NCI-H146 (cell line): ENCODE measurements at places on chromosomes 2 and 18.

- DNase-seq: no peak
Measured at GRCh38 chr2:158102446-158102845, 770 bp downstream of the UPP2 start.

- no peak for DNase-seq
Measured at GRCh38 chr2:61367177-61367576, 103.7 kb downstream of the USP34 start.

- DNase-seq: no peak
Measured at GRCh38 chr2:233410196-233410760, 56.0 kb downstream of the DGKD start.

DNA sequence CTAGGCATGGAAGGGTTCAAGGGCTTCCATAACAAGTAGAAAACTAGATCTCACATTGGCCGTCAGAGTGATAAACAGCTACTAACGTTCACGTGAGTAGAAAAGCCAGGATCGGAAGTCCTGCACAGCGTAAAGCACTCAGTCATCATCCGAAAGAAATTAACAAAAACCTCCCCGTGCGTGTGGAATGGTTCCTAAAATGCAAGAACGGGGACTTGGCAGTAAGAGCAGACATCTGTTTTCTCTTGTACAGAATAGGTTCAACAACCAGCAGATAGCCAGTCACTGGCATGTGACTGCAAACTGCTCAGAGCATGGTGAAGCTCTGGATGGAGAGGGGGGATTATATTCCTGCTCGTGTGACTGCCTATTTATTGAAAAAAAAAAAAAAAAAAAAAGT is 106.9 kb upstream of the ITGB6 start:
- DNase-seq: no peak

GRCh38 chr2:13481201-13481600 is 764.5 kb downstream of the TRIB2 start:
- no peak for DNase-seq

DNA sequence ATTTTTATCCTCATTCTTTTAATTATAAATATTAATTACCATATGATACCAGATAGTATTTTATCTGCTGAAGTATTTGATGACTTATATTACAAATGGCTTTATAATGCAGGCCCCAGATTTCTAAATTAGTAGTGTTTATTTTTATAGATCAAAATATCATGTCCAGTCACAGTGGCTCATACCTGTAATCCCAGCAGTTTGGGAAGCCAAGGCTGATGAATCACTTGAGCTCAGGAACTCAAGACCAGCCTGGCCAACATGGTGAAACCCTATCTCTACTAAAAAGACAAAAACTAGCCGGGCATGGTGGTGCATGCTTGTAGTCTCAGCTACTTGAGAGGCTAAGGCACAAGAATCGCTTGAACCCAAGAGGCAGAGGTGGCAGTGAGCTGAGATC is 100.1 kb upstream of the ARHGAP15 start:
- DNase-seq: no peak

DNA sequence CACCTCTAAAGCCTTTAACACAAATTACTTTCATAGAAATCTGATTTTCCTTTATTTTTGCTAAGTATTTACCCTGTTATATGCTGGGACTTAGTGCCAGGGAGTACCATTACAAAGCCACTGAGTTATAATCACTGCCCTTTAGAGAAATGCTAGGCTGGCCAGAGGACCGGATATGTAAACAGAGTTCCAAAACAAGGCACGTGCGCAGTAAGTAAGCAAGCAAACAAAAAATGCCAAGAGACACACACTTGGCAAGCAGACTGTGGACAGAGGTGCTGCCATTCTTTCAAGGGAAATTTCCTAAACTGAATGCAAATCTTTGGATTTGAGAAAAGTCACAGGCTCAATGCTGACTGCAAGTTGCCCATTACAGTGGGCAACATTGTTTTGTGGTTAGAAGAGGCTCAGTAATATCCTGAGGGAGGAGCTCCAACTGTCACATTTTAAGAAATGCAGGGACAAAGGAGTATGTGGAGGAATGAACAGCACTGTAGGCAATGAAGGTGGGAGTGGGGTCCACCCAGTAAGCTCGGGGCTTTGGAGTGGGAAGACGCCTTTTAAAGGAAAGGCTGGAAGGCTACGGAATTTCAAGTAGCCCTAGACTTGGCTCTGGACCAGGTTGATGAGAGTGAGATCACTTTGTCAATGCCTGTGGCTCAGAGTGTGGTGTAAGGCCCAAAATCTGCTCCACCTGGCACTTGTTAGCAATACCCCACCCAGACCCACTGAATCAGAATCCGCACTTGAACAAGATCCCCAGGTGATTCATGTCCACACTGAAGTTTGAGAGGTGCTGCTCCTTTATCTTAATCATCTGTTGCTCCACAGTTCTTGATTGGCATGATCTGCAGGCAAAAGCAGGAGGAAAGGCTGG is 2.1 kb upstream of the PARD6G start:
- DNase-seq: no peak

- DNase-seq: no peak
Measured at GRCh38 chr18:59311631-59312030, 6.8 kb downstream of the CPLX4 start.

DNA sequence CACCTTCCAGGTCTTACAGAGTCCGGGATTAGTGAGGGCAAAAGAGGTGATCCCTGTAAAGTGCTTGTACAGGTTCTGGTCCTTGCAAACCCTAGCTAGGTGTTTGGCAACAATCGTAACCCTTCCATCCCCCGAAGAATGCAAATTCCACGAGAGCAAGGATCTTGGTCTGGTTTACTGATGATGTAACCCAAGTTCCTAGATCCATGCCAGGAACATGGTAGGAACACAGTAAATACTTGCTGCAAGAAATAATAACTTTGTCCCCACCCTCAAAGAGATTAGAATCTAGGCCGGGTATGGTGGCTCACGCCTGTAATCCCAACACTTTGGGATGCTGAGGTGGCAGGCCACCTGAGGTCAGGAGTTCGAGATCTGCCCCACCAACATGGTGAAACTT is 6.8 kb upstream of the NEU2 start:
- DNase-seq: no peak

DNA sequence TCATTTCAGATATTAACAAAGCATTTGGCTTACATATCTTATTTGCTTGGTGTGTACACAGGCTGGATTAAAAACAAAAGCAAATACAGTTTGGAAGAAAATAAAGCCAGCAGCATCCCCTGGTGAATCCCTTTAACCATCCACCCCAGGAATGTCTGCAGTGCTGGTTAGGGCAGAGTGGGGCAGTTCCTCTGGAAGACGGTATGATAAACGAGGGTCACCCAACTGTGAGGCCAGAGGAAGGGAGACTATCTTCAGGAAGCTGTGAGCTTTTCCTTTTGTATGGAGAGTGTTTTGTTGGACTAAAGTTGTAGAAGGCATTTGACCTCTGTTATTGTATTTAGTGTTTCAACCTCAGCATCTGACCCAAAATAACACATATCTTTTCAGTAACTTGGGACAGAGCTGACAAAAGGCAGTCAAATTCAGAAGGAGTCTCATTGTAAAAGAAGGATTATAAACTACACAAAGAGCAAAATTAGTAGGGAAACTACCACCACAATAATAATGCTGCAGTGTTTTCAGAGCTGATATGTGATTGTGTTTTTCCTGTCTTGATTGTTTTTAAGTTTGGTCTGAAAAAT is 159.1 kb downstream of the FMNL2 start:
- no peak for DNase-seq

GRCh38 chr2:94996305-94997100 is 29.0 kb upstream of the MAL start:
- peak; percentile 15 for DNase-seq

GRCh38 chr18:59085126-59085794 is 54.4 kb upstream of the SEC11C start:
- DNase-seq: peak; percentile 52

GRCh38 chr2:184444623-184445223 is 153.6 kb upstream of the ZNF804A start:
- DNase-seq: no peak

- DNase-seq: no peak
Measured at GRCh38 chr2:174608866-174609214, 11.2 kb upstream of the WIPF1 start.

DNA sequence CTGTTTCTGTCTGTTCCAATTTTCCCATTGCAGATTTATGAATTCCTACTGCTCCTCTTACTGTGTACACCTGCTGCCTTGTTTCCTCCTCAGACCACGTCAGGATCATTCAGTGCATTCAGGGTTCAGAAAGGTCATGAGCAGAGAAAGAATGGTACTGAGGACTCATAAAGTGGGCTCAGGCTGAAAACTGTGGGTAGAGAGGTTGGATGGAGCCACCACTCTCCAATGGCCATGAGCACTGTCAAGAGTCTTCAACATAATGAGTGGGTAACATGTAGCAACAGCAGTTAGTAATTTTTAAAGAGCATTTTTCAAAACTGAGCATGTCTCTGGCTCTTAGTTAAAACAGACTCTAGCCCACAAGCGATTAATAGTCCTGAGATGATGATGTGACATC is 138.2 kb downstream of the ZEB2 start:
- DNase-seq: no peak

GRCh38 chr2:172339371-172340010 is 87.9 kb upstream of the ITGA6 start:
- DNase-seq: peak; percentile 26

- DNase-seq: no peak
Measured at GRCh38 chr18:78939105-78939504, 40.5 kb upstream of the SALL3 start.

DNA sequence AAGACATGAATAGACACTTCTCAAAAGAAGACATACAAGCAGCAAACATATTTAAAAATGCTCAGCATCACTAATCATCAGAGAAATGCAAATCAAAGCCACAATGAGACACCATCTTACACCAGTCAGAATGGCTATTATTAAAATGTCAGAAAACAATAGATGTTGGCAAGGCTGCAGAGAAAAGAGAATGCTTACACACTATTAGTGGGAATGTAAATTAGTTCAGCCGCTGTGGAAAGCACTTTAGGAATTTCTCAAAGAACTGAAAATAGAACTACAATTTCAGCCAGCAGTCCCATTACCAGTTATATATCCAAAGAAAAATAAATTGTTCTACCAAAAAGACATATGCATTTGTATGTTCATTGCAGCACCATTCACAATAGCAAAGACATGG is 61.7 kb downstream of the STRADB start:
- DNase-seq: no peak

DNA sequence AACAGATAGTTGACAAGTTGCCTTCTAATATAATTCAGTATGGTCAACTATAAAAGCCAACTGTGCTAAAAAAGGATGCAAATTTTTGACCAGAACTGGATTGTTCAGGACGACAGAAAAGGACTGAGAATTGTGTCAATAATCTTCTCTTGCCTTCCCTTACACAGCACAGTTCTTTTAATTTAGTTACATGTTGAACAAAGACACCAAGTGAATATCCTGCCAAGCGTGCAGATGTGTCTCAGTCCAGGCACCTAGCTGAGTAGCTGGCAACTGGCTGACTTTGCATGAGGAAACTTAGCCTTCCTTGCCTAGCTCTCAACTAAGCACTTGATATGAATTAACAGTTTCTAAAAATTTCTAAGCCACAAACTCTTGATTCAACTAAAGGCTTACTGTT is 801.4 kb downstream of the BCL11A start:
- DNase-seq: no peak

DNA sequence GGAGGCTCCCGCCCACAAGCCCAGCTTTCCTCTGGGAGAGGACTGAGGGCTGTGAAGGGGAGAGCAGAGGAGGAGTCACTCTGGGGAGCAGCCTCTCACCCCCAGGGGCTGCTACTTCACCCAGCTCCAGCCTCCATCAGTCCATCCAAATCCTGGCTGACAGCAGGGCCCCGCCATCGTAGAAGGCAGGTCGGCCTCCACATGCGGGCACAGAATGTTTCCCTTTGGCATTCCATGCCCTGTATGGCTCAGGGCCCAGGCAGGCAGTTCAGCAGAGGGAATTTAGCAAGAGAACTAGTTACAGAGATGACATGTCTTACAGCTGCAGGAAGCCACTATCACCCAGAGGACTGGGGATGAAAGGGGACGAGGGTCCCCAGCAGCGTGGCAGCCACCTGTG is 6.4 kb upstream of the ODC1 start:
- no peak for DNase-seq

DNA sequence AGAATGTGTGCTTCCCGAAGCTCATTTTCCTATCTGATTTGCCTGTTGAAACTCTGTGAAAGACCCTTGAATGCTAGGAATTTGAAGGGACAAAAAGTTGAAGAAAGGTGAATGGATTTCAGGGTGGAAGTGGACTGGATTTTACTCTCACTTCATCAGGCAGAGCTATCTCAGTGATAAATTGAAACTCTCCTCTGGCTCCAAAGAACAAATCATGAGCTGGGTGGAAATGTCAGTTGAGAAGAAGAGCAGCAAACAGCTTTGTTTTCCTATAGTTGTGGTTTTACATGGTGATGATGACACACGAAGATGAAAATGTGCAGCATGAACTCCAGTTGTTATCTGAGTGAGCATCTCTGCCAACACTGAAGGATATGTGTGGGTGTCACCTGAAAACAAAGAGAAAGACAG is 34.4 kb downstream of the CD28 start:
- DNase-seq: no peak

- no peak for DNase-seq
Measured at GRCh38 chr2:110823165-110823564, 90.8 kb downstream of the ACOXL start.

GRCh38 chr2:191977754-191978153 is 130.9 kb upstream of the CAVIN2 start:
- no peak for DNase-seq

GRCh38 chr2:34652636-34653035 is 1053.5 kb upstream of the FAM98A start:
- DNase-seq: no peak

DNA sequence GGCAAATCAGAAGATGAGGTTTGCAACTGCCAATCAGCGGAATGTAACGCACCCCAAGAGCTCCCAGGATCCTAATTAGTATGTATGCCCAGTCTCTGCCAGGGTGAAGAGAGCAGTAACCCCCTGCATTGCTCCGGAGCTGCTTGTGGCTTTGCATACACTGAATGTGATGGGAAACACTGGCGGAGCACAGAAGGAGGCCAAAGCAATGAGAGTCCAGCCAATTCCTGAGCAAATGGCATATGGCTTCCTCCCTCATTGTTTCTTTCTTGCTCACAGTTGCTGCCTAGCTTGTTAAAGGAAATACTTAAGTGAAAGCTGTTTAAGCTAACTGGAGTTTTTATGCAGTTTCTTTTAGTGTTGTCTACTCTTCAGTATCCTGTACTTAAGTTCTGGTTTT is 343.5 kb upstream of the NT5C1B start:
- no peak for DNase-seq

GRCh38 chr2:181896286-181896685 is 4.8 kb downstream of the ITPRID2 start:
- DNase-seq: no peak

- peak; percentile 96 for DNase-seq
Measured at GRCh38 chr18:7926526-7926925, 359.4 kb downstream of the PTPRM start.

- no peak for DNase-seq
Measured at GRCh38 chr2:73423913-73424312, 38.3 kb downstream of the ALMS1 start.

GRCh38 chr2:85216927-85217326 is 83.7 kb downstream of the TCF7L1 start:
- no peak for DNase-seq
